ENCODE measurements at places on chromosomes 2 and 18. TPM values are rescaled to one million over a fixed set of nuclear protein-coding genes. Genes with fewer than 3 reads are reported as not detected.

Gene NXPH2
- total RNA-seq, result 0.83 TPM

GRCh38 chr2:10000541-10000940 is 42.8 kb upstream of the KLF11 start:
- DNase-seq, result no peak

- no peak for DNase-seq
Measured at GRCh38 chr18:72181241-72181764, 362.8 kb downstream of the CBLN2 start.

DNA sequence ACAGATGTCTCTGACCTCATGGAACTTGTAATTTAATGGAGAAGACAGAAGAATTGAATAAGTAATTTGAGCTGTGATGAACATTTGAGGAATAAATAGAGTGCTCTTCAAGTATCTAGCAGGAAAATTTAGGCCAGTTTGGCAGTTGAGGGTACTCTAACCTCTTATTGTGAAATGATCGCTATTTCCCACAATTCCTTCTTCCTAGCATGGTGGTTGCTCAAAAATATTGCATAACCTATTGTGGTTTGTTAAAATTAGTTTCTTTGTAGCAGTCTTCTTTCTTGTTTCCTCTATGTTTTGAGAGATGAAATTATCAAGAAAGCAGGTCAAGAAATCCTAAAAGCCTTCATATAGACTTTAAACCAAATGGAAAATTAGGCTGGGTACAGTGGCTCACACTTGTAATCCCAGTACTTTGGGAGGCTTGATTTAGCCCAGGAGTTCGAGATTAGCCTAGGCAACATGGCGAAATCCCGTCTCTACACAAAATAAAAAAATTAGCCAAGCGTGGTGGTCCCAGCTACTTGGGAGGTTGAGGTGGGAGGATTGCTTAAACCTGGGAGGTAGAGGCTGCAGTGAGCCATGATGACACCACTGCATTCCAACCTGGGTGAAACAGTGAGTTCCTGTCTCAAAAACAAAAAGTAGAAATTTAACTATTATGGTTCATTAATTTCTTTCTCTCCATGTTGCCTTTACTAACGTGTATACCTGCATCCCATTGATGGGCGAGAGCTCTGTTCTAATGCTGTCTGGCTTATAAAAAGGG is 58.7 kb downstream of the RBKS start:
- no peak for DNase-seq

- no peak for DNase-seq
Measured at GRCh38 chr18:29087616-29088246, 910.8 kb upstream of the CDH2 start.

Gene CDK5R2
- total RNA-seq, result 46.1 TPM

Measured in glutamatergic neuron (in vitro differentiated cells).